Lower leg skin (tissue), 4 donors: ENCODE measurements at places on chromosomes 13 and 19. TPM values are rescaled to one million over a fixed set of nuclear protein-coding genes. Genes with fewer than 3 reads are reported as not detected.

DNA sequence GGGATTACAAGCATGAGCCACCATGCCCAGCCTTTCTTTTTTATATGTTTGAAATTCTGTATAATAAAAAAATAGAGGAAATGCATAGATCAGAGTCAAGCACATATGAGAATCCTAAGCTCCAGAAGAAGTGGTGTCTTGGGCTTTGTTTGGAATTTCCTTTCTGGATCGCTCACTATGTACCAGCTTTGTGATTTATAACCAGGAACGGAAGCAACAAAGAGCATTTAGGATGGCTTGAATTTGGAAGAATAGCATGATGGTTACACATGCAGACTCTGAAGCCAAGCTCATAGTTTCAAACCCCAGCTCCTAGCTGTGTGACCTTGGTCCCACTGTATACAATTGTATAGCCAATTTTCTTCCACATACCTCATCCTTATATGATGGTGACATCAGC lies 28.0 kb upstream of the SLC15A1 start:
- no peak for DNase-seq

- DNase-seq, result no peak
Observed at GRCh38 chr13:39311619-39312018, 273.4 kb downstream of the NHLRC3 start.

- peak; percentile 58 for DNase-seq
Observed at GRCh38 chr19:32173836-32174235, 171.6 kb upstream of the ZNF507 start.

DNA sequence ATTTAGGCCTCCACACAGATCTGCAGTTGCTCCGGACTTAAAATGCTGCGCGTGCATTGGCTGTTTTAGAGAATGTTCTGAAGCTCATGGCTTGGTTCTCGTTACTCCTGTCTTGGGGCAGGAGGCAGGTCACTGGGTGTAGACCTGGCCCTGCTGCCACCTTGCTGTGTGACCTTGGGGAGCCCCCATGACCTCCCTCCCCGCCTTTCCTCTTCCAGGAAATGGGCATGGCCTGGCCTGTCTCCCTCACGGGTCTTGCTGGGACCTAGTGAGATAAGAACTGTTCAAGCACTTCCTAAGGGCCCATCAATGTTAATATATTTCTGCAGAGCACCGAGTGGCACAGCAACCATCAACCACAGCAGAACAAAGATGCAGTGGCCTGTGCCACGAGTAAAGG lies 49.4 kb downstream of the KLF2 start:
- DNase-seq, result no peak

GRCh38 chr13:112638157-112638750 lies 50.3 kb upstream of the TUBGCP3 start:
- no peak for DNase-seq

DNA sequence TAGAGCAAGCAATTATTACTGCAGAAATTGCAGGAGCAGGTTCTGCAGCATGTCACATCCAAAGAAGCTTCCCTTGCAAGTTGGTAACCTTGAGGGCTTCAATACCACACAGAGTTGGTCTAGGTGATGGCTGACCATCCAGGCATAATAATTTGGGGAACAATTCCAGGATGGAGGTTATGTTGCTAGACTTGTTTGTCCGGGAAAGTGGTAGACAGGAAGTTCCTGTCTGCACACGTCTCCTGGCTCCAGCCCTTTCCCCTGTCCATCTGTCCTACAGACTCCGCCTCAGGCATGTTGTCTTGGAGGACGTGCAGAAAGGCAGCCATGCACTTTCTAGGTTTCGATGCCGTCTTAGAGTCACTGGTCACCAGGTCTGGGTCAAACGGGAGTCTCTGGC lies 26.0 kb downstream of the DPRX start:
- DNase-seq, result no peak

GRCh38 chr19:29113838-29114237 lies 99.1 kb downstream of the UQCRFS1 start:
- no peak for DNase-seq

- DNase-seq, result no peak
Observed at GRCh38 chr19:36009220-36009619, 607 bp upstream of the SYNE4 start.

DNA sequence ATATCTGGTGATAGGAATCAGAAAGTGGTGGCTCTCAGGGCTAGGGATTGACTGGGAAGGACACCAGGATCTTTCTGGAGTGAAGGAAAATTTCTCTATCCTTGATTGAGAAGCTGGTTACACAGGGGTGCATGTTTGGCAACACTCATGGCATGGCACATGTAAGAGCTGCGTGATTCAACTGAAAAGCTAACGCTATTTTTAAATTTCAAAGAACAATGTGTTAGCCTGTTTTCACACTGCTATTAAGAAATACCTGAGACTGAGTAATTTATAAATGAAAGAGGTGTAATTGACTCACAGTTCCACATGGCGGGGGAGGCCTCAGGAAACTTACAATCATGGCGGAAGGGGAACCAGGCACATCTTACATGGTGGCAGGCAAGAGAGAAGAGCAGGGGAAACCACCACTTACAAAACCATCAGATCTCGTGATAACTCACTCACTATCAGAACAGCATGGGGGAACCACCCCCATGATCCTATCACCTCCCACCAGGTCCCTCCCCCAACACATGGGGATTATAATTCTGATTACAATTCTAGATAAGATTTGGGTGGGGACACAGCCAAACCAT lies 7.4 kb downstream of the SIGLEC8 start:
- no peak for DNase-seq

GRCh38 chr13:103510007-103510535 lies 443.9 kb upstream of the SLC10A2 start:
- no peak for DNase-seq

GRCh38 chr19:10517760-10518443 lies 655 bp upstream of the S1PR5 start:
- DNase-seq, result no peak

- DNase-seq, result no peak
Observed at GRCh38 chr19:15468675-15469512, 4.5 kb upstream of the RASAL3 start.

GRCh38 chr19:7860714-7861618 lies 13.2 kb downstream of the PRR36 start:
- DNase-seq, result no peak

DNA sequence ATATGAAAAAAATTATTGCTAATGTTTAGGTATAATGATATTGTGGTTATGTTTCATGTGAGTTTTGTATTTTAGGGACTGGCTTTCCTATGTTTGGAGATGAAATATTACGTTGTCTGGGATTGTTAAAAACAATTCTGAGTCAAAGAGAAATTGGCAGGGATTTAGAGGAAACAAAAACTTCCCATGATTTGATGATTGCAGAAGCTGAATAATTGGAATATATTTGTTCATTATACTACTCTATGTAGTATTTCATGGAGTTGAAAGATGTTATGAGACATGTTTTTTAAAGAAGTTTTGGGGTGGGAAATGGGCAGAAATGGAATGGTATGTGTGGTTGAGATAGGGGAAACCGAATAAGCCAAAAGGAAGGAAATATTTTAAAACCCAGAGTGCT lies 1392.9 kb downstream of the EFNB2 start:
- no peak for DNase-seq

GRCh38 chr13:100824366-100824765 lies 149.8 kb upstream of the TMTC4 start:
- DNase-seq, result no peak

DNA sequence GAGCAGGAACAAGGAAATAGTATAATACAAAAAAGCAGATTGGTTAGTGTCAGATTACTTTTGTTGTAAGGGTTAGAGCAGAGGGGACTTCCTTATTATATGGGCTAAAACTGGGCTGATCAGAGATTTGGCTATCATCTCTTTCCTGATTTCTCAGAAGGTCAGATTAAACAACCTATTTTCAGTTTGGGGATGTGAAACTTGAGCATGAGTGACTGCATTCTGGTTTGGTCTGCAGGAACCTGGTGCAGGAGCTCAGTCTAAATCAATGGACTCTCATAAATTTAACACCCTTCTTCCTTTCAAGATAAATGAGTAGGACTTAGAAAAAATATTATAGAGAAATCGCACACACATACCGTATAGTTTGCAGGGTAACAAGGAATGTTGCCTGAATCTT lies 12.9 kb upstream of the RFXAP start:
- DNase-seq, result no peak

GRCh38 chr13:113150550-113151365 lies 7.7 kb upstream of the PROZ start:
- peak; percentile 83 for DNase-seq

DNA sequence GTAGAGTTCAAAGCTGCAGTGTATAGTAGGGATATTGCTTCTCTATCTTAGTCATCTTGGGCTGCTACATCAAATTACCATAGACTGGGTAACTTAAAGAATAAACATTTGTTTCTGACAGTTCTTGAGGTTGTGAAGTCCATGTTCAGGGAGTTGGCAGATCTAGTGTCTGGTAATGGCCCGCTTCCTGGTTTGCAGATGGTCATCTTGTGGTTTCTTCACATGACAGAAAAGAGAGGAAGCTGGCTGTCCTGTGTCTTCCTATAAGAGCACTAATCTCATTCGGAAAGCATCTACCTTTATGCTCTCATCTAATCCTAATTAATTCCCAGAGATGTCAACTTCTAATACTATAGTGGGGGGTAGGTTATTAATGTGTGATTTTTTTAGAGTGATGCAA lies 6.2 kb downstream of the ZNF763 start:
- DNase-seq, result no peak

DNA sequence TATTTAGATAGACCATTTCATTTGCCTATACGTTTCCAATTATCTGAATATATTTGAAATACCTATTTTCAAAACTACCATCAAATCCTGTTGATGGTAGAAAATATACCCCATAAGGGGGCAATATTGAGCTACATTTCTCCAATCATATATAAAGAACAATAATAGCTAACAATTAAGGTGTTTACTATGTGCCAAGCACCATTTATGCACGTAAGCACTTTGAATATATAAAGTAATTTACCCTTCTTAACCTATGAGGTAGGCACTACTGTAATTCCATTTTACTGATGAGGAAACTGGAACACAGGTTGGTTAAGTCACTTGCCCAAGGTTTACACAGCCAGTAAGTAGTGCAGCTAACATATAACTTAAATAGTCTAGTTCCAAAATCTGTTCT lies 79.2 kb downstream of the UBL3 start:
- DNase-seq, result no peak

DNA sequence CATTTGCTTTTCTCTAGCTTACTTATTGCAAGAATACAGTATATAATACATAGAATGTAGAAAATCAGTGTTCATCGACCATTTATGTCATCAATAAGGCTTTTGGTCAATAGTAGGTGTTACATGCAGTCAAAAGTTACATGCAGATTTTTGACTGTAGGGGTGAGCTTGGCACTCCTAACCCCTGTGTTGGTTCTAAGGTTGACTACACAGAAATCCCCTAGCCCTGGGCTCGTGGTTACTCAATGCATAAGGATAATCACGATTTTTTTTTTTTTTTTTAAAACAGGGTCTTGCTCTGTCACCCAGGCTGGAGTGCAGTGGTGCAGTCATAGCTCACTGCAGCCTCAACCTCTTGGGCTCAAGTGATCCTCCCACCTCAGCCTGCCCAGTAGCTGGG lies 4.0 kb upstream of the NWD1 start:
- no peak for DNase-seq

GRCh38 chr19:49687566-49688316 lies 1.7 kb upstream of the ADM5 start:
- no peak for DNase-seq

DNA sequence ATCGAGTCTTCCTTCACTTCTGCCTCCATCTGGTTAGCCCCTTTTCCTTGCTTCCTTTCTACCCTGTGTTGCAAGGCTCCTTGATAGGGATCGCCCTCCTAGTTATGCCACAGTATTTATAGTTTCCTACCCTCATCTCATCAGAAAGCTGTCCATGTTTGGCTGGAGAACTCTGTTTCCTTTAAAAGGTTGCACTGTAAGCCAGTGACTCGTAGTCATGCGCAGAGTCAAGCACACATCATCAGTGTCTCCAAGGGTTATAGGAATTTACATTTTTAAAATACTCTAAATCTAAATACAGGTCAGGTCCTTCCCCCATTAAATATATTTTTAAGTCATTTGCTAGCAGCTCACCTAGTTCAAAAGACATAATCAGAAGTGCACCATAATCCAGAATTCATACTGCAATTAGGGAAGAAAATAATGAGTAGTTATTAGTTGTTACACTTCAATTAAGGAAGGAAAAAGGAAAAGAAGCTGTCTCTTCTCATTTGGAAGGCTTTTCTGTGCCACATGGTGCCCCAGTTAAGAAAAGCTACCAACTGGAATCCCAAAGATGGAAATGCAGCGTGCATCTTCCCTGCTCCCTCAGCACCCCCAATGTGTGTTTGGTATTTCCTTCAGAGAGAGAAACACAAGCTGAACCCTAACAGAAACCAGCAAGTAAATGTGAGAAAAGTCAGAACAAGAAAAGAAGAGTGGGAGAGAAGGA lies 81.0 kb downstream of the GPR12 start:
- DNase-seq, result no peak

DNA sequence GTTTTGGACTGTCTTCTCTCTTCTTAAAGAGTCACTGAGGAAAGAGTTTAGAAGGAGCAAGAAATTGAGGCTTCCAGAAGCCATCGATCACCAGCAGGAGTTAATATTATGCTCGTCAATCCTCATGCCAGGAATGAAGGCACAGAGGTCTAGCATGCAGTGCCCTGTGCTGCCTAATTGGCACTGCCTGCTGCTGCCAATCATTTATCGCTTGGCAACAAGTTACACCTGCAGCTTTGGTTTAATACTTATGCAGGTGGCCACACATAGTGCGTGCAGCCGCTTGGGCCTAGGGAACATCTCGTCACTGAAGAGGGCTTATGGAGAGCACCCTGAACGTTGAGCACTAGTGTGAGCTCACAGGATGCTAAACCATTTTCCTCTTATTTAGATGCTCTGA lies 2.7 kb upstream of the SOX1 start:
- DNase-seq, result no peak

The LSM14A gene
- total RNA-seq, result 101 TPM

The ZNF790 gene
- total RNA-seq, result 3.5 TPM

The B3GNT3 gene
- 2.9 TPM for total RNA-seq

The NOTCH3 gene
- 332 TPM for total RNA-seq

The BORA gene
- 2.7 TPM for total RNA-seq

The RDH8 gene
- total RNA-seq, result not detected

The TYK2 gene
- 71.9 TPM for total RNA-seq

The CERS1 gene
- total RNA-seq, result 0.57 TPM

The TMEM238 gene
- 61.6 TPM for total RNA-seq

The LILRB1 gene
- 0.10 TPM for total RNA-seq

The BCL3 gene
- total RNA-seq, result 27.3 TPM

The KLF1 gene
- total RNA-seq, result not detected

The PTGIR gene
- 3.6 TPM for total RNA-seq

The EDDM13 gene
- 1.8 TPM for total RNA-seq

The KLK15 gene
- total RNA-seq, result not detected

The KCNN1 gene
- total RNA-seq, result 0.36 TPM

The GZMM gene
- 1.5 TPM for total RNA-seq

The TRIM13 gene
- 31.7 TPM for total RNA-seq

The TMEM190 gene
- total RNA-seq, result not detected

The TRPC4 gene
- total RNA-seq, result not detected

The OR1M1 gene
- not detected for total RNA-seq
